ENCODE measurements at places on chromosomes 4 and X. TPM values are rescaled to one million over a fixed set of nuclear protein-coding genes. Genes with fewer than 3 reads are reported as not detected.

- DNase-seq: no peak
Observed at GRCh38 chr4:107066621-107067020, 30.5 kb upstream of the DKK2 start.

GRCh38 chr4:148151806-148152205 lies 290.4 kb downstream of the NR3C2 start:
- DNase-seq: no peak

- no peak for DNase-seq
Observed at GRCh38 chr4:15131551-15131950, 129.3 kb downstream of the CPEB2 start.

The HSD17B13 gene
- total RNA-seq: not detected

The CNKSR2 gene
- total RNA-seq: 7.3 TPM

Measured in activated CD4-positive, alpha-beta T cell treated with anti-CD3 and anti-CD28 coated beads for 36 hours (primary cell).